HS-5 (cell line): ENCODE measurements at places on chromosomes 3 and 15.

DNA sequence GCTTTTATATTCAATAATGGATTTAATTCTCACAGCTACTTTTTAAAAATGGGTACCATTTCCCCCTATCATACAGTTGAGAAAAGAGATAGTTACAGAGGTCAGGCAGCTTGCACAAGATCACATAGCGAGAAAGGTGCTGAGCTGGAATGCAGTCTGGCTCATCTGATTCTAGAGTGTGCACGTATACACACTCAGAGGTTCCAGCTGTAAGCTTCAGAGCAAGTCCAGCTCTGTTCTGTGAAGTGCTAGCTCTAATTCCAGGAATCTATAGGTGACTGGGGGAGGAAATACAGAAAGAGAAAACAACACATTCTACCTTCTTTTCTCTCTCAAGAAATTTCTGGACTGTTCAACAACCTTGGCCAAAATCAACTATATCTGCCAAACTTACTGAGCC lies 318.7 kb downstream of the FOXP1 start:
- DNase-seq, result no peak

DNA sequence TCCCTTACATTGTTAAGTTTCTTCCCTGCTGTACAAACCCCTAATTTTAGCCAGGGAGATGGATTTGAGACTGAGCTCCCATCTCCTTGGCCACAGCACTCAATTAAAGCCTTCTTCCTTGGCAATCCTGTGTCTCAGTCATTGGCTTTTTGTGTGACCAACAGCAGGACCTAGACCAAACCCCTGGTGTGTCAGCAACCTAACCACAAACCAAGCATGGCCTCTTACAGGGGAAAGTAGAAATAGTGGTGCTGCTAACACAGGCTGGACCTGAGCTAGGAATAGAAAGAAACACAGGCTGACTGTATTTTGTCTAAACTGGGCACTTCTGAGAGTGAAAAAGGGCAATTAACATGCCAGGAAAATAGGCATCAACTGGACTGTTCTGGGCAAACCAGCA lies 37.9 kb downstream of the PPCDC start:
- no peak for DNase-seq

- DNase-seq, result no peak
Measured at GRCh38 chr3:63588895-63589294, 63.6 kb upstream of the SNTN start.

GRCh38 chr15:48273049-48273448 lies 58.2 kb upstream of the DUT start:
- no peak for DNase-seq

GRCh38 chr3:184688251-184688881 lies 23.5 kb downstream of the MAGEF1 start:
- peak; percentile 59 for DNase-seq

DNA sequence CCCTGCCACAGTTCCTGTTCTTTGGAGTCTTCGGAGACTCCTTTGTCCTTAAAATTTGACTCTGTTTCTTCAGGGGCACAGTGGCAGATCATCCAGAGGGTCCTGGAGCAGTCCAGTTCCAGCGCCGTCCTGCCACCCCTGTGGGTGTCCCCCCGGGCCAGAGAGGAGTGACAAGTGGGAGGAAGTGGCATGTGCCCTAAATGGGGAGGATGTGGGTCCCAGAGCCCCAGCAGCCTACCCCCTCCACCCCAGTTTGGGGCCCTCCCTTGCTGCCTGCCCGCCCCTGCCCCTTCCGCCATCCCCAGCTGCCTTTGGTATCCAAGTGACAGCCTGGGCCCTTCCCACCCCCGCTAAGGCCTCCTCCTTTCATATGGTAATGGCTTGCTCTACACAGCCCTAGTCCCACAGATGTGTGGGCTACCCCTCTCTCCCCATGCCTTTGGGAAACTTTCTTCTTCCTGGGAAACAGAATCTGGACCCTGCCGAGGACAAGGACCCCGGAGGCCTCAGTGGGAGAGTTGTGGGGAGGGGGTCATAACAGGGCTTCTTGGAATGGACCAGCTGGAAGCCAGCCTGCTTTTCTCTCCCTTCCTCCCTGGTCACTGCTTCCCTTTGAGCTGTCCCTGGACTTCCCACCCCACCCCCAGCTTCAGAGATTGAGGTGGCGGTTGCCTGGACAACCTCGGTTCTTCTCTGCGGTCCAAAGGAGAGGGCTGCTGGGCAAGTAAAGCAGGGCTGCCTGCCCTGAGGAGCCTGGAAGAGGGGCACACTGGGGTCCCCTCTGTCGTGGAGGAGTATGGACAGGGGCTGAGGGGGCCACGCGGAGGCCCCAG lies 43.2 kb downstream of the KLHL25 start:
- DNase-seq, result no peak

GRCh38 chr3:89434621-89435380 lies 327.4 kb downstream of the EPHA3 start:
- no peak for DNase-seq

GRCh38 chr15:43376017-43376705 lies 5.3 kb downstream of the TUBGCP4 start:
- DNase-seq, result no peak

- DNase-seq, result no peak
Measured at GRCh38 chr3:52771334-52771681, 568 bp upstream of the NEK4 start.

DNA sequence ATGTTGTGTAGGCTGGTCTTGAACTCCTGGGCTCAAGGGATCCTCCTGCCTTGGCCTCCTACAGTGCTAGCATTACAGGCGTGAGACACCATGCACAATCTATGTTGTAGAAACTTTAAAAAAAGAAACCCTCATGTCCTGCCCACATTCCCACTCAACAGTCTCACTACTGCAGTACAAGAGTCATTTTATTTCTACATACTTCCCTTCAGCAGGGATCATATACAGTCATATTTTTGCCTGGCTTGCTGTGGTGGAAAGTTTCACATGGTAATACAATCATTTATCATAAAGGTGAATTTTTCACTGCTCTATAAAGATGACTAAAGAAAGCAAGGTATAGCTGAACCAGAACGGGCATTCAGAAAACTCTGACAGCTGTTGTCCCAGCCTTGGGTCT lies 53.8 kb upstream of the PIK3CB start:
- DNase-seq, result no peak

GRCh38 chr3:53846134-53846850 lies at the start of the genes CHDH and IL17RB:
TSS of gene CHDH (minus strand) at chr3:53846419. CDS start at chr3:53824008, 22,411 bp downstream.
TSS of gene IL17RB (plus strand) at chr3:53846568. CDS start at chr3:53846589, 21 bp downstream.
- DNase-seq, result no peak

- no peak for DNase-seq
Measured at GRCh38 chr3:187014417-187014864, 84.1 kb downstream of the ST6GAL1 start.

DNA sequence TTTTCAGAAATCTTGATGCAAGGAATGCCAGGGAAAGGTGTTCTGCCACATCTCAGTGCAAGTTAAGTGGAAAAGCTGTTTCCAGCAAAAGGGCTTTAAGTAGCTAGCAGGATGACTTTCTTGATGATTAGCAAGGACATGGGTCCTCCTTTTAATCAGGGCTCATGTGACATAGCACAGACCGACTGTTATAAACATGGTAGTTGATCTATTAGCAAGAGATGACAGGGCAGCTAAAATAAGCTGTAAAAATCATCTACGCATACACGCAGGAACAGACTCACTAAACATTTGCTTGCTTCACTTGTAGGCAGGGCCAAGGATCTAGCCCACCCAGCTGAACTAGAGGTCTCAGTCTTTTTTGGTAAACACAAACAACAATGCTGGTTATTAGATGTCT lies 69.0 kb downstream of the GOLIM4 start:
- no peak for DNase-seq

GRCh38 chr3:134252766-134253165 lies 2.1 kb upstream of the RYK start:
- no peak for DNase-seq

- no peak for DNase-seq
Measured at GRCh38 chr15:60494108-60494507, 15.2 kb upstream of the ICE2 start.

GRCh38 chr3:148911592-148911991 lies 46.5 kb downstream of the CPA3 start:
- no peak for DNase-seq

- no peak for DNase-seq
Measured at GRCh38 chr3:100216713-100217112, 44.1 kb upstream of the TBC1D23 start.

DNA sequence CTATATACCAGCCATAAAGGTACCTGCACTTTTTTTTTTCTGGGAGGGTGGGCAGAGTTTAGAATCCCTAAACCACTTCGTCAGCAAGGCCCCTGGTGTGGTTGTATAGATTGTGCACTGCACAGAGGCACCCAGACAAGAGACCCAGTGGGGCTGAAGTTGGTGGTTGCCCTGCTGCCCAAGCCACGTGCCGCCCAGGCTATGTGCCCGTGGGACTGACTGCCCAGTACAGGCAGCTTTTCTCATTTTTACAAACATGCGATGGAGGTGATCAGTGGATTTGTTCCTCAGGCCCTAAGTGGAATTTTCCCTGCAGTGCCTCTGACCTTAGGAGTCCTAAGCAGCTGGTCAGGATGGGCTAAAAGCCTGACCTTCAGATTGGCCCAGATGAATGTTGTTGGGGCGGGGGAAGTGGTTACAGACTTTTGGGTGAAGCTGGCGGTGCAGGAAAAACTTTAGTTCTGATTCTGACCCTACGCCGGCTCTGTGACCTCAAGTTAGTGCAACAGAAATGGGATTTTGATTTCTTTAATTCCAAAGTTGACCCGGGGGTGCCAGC lies 34.9 kb upstream of the LIMD1 start:
- DNase-seq, result no peak

GRCh38 chr3:169497567-169498257 lies 165.8 kb downstream of the MECOM start:
- peak; percentile 11 for DNase-seq

DNA sequence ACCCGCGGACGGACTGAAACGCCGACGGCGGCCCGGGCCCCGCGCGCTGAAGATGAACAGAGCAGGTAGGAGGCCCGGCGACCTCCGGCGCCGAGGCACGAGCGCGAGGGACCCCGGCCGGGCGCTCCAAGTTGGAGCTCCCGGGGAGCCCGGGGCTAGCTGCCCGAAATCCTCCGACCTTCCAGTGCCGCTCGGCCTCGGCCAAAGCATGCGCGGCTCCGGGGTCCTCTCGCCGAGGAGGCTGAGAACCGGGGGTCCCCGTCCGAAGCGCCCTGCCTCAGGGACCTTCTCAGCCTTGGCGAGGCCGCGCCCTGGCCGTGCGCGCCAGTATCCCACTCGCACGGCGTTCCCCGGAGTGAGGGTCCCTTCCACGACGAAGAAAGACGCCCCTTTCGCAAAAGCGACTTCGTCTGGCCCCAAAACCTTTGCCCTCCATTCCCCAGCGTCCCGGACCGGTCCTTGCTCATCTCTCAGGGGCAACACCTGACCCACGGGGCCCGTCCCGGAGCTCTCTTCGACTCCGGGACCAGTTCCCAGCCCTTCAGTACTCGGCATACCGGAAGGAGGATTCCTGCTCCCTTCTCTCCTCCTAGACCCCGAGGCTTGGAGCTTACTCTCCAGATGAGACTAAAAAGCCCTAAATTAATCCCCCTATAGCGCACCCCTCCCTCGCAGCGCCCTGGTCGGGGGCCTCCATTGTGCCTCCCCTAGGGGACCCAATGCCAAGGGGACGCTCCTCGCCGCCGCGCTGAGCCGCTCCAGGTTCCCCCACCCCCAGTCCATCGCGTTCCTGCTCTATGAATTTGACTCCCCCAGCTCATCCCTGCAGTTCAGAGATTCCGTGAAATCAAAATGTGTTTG lies 7.7 kb upstream of the FGD5 start:
- DNase-seq, result no peak

DNA sequence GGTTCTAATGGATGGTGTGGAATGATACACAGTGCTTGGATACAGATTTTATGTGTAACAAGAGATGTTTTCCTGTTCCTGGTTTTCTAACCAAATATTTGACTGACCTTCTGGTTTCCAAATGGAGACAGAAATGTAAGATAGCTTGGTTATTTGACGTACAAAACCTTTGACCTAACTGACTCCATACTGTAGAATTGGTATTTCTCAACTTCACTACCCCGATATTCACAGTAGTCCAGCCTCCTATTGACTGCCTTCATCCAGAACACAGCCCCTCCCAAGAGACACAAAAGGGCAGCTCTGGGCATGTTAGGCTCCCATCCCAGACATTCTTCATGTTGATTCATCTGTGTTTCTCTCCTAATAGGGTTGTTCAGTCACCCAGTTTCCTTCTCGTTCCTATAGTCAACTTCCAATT lies 33.4 kb downstream of the MYO1E start:
- no peak for DNase-seq

DNA sequence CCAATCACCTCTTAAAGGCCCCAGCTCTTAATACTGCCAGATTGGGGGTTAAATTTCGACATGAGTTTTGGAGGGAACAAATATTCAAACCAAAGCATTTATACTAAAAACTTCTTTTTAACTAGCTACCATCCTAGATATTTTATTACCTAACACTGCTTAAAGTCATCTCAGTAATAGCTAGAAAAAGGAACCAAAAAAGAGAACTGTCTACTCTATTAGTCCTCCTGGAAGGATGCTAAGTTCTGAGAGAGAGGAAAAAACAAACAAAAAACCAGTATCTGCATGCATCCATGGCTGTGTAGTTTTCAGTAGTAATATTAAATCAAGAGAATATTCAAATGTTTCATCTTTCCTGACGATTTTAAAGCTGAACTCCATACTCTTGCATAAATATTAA lies 5.8 kb downstream of the CPOX start:
- no peak for DNase-seq

DNA sequence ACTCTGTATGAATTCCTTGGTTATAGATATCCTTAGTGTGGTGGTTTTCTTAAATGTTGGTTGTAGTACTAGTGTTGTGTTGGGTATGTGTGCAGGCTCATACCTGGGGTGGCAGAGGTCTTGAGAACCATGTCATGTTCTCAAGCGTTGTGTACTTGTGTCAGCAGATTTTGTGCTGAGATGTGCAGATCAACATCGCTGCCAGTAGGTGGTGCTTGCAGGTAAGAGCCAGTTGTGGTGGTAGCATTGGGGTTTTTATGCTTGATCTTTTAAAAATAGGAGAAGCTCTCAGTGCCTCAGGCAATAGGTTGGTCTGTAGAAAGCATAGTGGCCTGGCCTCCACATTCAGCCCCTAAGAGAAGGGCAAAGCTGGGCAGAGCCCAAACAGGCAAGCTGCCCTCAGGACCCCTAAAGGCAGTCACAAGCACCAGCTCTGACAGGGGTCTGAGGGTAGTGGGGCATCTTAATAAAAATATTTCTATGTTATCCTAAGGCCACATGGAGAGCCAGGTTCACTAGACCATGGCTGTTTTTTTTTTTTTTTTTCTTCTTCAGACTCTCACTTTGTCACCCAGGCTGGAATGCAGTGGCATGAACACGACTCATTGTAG lies 164.0 kb downstream of the IL20RB start:
- DNase-seq, result no peak

DNA sequence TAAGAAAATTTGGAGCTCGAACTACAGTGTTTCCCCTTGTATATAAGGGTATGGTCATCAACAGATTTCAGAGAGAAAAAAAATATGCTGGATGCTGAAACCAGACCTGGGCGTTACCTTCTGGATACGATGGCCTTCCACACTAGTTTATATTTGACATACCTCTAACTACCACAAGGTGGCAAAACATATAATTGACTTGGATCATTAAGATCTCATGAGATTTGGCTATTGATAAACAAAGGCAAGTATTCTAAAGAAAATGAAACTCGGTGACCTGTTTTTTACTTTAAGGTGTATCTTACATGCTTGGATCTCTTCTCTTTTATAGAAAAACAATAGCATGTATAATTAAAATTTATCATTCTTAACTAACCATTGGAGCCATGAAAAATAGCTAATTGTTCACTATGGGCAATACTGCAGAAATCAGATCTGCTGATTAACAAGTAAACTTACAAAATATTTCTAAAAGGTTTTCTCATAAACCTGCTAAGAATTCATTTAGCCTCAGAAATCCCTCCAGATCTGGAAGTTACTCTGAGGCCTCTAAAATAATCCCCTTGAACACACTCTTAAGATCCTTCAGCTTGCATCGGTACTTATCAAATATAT lies 300.6 kb upstream of the KCNH8 start:
- no peak for DNase-seq
